PC-9 (cell line): ENCODE measurements at places on chromosomes 4 and X.

GRCh38 chr4:111883557-111883999, 261.7 kb upstream of the FAM241A start:
- DNase-seq: no peak

DNA sequence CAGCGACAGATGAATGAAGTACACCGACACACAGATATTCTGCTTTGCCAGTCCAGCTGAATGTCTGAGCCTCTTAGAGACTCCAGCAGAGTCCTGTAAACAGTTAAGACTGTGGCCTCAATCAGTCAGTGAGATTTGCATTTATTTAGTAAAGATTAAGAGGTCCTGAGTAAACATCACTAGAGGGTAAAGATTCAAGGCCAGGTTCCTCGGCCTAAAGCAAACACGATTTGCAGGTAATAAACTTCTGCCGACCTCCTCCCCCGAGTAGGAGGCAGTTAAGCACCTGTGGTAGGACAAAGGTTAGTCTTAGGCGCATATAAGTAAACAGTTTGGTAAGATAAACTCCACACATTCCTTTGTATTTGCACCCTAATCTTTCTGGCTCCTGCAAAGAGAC, 99.6 kb downstream of the CFAP47 start:
- no peak for DNase-seq

- no peak for DNase-seq
Measured at GRCh38 chrX:67558267-67558666, 14.4 kb downstream of the AR start.

GRCh38 chr4:29559286-29559685, 1160.9 kb upstream of the PCDH7 start:
- DNase-seq: no peak

DNA sequence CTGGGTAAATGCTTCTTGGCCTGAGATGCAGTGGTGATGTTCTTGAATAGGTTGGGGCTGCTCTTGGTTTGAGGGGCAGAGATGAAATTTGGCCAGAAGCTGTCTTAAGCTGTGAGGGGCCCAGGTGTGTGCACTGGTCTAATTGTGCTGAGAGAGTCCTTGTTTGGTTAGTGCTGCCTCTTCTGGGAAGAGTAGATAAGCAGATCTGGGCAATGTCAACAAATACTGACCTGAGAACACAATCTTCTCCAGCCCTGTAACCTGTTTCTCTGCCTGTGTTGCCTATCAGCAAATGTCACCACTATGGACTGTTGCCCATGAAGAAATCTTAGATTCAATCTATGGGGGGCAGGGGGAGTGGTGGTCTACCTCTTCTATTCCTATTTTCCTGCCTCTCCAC, 17.2 kb upstream of the USP27X start:
- DNase-seq: no peak

- DNase-seq: no peak
Measured at GRCh38 chr4:80097400-80098177, 24.6 kb upstream of the ANTXR2 start.

DNA sequence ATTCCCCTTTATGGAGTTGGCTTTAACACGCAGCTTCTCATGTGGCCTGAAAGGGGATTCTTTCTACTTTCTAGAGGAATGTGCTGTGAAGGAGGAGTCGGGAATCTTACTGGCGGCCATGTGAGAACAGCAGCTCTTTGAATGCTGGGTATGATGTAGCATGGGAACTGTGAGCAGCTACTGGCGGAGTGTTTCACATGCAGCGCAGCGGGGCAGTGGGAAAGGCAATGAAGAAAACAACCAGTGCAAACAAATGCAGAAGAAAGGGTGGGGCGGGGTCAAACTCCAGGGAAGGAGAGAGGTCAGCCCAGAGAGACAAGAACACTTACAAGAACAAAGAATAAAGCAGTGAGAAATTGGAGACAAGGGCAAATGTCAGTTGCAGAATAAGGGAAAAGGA, 363.8 kb upstream of the FTHL17 start:
- DNase-seq: no peak

- DNase-seq: no peak
Measured at GRCh38 chrX:39827951-39828350, 269.8 kb downstream of the BCOR start.

- DNase-seq: no peak
Measured at GRCh38 chr4:53432528-53433424, 55.3 kb downstream of the FIP1L1 start.

GRCh38 chr4:74971862-74972261, 38.9 kb downstream of the PARM1 start:
- DNase-seq: no peak

GRCh38 chrX:74419864-74420195, 1.5 kb upstream of the SLC16A2 start:
- peak; percentile 42 for DNase-seq

GRCh38 chrX:79413963-79414362, 46.8 kb upstream of the ITM2A start:
- no peak for DNase-seq
